CD4-positive, alpha-beta T cell treated with Interleukin-17A for 1 hour (primary cell): ENCODE measurements at places on chromosomes 1 and 21.

- no peak for DNase-seq
These were observed 22.3 kb downstream of the FMO2 start for GRCh38 chr1:171207377-171207776.

DNA sequence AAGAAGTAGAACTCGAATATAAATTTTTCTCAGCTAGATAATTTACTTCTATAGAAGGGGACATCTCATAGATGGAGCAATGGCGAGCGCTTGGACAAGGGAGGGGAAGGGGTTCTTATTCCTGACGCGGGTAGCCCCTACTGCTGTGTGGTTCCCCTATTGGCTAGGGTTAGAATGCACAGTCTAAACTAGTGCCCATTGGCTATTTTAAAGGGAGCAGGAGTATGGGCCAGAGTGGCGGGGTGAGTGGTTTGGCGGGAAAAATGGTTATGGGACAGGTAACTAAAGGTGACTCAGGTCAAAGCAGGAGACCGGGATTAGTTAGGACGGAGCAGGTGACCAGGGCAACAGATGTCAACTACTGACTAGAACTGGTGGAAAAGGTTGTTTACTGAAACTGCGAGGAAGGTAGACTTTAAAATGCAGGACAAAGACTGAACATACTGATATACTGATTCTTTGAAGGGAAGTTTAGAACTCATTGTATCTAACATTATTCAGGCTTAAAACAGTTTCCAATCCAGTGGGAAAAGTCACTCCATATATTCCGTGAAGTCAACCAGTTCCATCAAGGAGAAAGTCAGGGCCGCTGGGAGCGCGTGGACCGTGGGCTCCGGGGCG is 940 bp upstream of the ATAD3A start:
- peak; percentile 13 for DNase-seq

DNA sequence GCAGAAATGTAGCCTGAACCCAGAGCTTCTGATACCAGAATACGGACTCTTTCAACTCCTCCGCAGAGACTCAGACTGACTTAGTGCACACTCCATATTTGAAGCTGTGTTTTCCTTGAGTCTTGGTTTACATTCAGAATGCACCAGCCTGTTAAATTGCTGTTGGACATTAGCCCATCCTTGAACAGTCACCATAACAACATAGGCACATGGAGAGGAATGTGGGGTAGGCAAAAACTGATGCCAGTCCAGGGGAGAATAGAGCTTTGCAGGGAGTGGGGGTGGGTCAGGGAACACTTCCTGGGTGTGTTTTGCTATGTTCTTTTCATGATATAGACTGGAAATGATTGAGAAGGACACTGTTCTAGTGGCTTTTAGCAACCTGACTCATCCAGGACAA is 76.3 kb upstream of the CACNA1E start:
- no peak for DNase-seq

- DNase-seq: no peak
These were observed 10.6 kb downstream of the PTPN22 start for GRCh38 chr1:113860891-113861290.

DNA sequence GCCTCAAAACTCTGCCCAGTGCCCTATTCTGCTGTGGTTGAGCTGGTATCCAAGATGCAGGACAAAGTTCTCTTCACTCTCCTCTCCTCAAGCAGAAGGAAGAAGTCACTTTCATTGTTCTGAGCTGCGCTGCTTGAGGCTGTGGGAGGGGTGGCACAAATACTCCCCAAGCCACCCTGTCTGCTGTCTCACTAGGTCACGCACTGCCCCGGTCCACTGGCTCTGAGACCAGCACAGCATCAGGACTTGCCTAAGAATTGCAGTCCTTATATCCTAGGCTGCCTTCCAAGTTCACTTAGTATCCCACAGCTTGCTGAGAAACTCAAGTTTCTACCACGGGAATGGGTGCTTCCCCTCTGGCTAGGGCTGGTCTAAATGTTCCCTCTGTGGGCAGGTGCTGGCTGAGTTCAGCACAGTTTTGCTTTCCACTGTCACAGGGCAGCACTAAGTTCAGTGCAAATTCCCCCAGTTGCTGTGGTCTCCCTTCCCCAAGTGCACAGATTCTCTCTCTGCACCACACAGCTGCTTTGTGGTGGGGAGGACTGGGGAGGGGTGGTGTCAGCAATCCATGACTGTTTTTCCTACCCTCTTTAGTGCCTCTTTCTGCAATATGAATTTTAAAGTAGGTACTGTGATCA is 32.4 kb downstream of the SLC9C2 start:
- no peak for DNase-seq

DNA sequence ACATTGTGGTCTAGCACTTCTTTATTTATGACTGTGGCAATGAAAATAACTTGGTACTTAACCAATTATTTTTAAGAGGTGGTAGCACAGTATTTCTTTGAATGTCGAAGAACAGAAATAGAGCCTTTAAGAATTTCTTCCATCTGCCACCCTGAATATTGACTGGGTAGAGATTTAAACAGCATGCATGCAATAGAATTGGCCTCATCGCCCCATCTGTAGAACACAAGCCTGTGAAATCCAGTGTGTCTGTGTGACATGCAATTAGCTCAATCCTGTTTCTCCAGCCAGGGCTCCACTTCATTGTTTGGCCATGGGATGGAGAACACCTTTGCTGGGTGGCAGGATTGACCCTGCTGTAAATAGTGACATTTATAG is 17.1 kb upstream of the KLHDC8A start:
- no peak for DNase-seq

DNA sequence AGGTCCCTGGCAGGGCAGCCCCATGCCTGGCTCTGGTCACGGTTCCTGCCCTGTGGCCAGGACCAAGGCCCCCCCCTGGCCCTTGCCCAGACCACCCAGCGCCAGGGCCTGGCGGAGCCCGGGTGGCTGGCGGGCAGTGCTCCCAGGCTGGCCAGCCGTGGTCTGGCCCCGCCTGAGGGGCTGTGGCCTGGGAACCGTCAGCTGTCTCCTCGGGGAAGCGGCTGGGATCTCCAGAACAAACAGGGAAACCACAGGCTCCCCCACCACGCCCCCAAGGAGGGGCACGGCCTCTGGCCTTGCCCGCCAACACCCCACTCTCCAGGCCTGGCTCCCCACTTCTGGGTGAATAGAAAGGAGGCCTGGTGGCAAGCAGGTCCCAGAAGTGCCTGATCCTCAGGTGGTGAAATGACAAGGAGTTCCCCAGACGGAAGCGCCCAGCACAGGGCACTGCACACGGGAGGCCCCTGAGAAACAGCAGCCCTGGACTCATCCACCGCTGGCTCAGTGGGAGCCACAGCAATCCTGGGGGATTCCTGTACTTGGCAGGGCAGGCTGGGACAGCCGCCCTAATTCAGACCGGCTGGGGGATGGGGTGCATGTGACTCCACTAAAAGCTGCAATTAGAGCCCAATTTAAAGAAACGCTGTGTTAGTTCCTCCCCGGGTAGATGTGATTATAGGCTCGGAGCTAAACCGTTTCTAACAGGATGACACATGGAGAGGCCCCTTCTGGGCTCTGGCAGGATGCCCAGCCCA is 78.9 kb downstream of the RAP1GAP start:
- no peak for DNase-seq

GRCh38 chr1:119736649-119737039 is 24.9 kb downstream of the PHGDH start:
- DNase-seq: no peak

DNA sequence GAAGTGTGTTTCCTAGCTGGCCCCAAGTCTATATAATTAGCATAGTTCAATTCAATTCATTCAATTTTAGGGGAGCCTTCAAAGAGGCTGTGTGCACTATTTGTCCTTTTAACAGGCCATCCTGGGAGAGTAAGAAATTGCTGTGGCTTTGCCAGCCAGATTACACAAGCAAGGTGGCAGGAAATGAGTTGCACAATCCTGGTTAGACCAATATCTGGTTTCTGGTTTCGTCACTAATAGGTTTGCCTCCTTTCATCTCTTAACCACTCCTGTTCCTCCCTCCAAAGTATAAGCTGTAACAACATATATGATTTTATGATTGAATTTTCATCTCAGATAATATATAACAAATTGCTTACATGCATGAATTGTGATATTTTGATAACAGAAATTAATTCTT is 84.1 kb upstream of the NEGR1 start:
- no peak for DNase-seq

DNA sequence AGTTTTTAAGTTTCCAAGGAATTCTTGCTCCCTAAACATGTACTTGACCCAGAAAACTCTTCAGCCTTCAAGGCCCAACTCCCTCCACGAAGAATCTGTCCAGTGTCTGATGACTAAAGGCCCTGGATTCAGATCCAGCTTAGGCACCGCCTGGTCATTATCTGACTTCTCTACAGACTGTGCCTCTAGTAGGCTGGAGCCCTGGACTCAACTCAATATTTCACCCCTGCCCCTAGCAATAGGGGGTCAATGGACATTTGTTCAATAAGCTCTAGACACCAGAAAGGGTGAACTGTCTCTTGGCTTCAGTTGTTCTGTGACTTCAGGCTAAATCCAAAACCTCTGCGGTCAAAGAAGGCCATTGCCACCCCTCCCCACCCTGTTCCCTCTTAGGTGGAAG is 34.5 kb downstream of the NUAK2 start:
- no peak for DNase-seq

DNA sequence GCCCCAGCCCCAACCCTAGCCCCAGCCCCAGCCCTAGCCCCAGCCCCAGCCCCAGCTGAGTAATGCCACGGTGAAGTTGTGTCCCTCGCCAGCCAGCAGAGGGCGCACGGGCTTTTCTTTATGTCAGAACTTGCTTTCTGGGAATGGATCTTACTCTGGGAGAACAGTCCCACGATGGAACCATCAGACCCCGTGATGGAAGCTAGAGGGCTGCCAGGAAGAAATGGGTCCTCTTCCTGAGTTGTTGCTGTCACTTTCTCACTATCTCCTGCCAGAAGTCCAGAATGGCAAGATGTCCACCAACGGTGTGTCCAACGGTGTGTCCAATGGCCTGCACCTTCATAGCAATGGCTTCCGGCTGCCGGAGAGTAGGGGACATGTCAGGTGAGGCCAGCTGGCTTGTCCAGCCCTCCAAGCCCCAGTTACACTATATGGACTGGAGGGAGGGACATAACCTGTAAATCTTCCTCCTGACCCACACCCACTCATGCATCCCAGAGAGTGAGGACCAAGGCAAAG is 25.1 kb upstream of the TMEM222 start:
- peak; percentile 65 for DNase-seq
